ENCODE measurements at places on chromosomes 5 and 9.

GRCh38 chr9:126665644-126666035 is 51.9 kb downstream of the LMX1B start:
- H3K4me1 ChIP-seq = no peaks in the 10 kb centered on the region
- H3K4me3 ChIP-seq = no peak overlapping the region
- peaks cover 24% of the 10 kb centered on the region for H3K27me3 ChIP-seq
- DNase-seq = no peak
- no peaks in the 10 kb centered on the region for H3K36me3 ChIP-seq

- H3K4me3 ChIP-seq = no peak overlapping the region
- no peak overlapping the region for H3K27ac ChIP-seq
- H3K27me3 ChIP-seq = no peaks in the 10 kb centered on the region
- DNase-seq = no peak
- H3K36me3 ChIP-seq = peaks cover 15% of the 10 kb centered on the region
Observed at GRCh38 chr9:7146582-7146981, 388.8 kb downstream of the KDM4C start.

DNA sequence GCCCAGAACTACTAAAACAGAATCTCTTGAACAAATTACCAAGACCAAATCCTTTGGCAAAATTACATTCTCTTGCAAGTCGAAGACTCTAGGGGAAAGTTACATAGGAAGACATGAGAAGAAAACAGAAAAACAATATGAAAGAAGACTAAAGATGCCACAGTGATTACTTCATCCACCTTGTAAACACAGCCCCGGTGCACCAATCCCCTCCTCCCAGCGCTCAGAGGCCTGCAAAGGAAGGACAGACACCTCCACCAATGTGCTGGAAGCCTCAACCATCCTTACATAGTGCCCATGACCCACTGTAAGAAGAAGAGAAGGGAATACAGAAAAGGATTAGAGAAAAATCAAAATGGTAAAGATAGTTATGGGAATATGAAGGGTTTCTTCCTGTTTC is 218.5 kb downstream of the SPOCK1 start:
- DNase-seq = no peak
- no peaks in the 10 kb centered on the region for H3K36me3 ChIP-seq
- no peaks in the 10 kb centered on the region for H3K4me1 ChIP-seq

DNA sequence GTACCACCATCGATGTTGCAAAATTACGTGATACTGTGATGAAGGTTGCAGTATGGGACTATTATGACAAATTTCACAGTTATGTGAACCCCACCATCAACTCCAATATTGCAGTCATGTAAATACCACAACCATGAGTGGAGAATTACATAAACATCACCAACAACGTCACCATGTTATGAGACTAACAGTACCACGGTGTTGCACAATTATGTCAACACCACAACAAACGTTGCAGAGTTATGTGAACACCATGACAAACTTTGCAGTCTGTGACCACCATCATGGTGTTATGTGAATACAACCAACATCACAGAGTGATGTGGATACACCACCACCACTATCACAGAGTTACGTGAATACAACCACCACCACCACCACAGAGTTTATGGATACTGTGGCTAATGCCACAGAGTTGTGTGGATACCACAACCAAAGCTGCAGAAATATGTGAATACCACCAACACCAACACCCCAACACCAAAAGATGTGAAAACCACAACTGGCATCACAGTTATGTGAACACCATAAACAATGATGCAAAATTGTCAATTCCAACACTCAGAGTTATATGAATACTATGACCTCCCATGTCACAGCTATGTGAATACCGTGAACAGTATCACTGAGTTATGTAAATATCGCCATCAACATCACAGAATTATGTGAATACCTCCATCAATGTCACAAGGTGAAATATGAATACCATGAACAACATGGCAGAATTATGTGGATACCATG is 62.4 kb downstream of the SHC3 start:
- H3K27me3 ChIP-seq = peaks cover 29% of the 10 kb centered on the region
- DNase-seq = no peak
- H3K36me3 ChIP-seq = no peaks in the 10 kb centered on the region
- no peaks in the 10 kb centered on the region for H3K4me1 ChIP-seq
- H3K27ac ChIP-seq = no peak overlapping the region

DNA sequence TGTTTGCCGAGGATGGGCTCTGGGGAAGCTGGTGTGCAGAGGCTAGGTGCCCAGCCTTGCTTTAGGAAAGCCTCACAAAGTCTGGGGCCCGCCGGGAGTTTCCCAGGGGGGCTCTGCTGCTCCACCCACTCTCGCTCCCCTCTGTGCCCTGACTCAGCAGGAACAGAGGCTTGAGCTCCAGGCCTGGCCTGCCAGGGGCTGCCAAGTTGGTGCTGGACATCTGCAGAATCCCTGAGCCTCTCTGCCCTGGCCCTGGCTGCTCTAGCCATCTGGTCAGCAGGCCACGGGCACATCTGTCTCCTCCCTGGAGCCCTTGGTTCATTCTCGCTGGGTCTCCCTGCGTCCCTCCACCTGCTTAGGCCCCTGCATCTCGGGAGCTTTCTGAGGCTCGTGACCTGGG is 647 bp upstream of the ADAMTSL2 start:
- H3K36me3 ChIP-seq = no peaks in the 10 kb centered on the region
- no peak overlapping the region for H3K27ac ChIP-seq
- H3K4me3 ChIP-seq = no peak overlapping the region
- H3K4me1 ChIP-seq = peaks cover 12% of the 10 kb centered on the region
- DNase-seq = peak; percentile 24

- H3K36me3 ChIP-seq = peaks cover 67% of the 10 kb centered on the region
- DNase-seq = no peak
- H3K27ac ChIP-seq = peak overlapping the region; percentile 90
- H3K4me3 ChIP-seq = peak overlapping the region; percentile 98
- H3K4me1 ChIP-seq = peaks cover 38% of the 10 kb centered on the region
- H3K27me3 ChIP-seq = no peaks in the 10 kb centered on the region
Observed at GRCh38 chr9:133346021-133346785, 1.7 kb downstream of the MED22 start.

DNA sequence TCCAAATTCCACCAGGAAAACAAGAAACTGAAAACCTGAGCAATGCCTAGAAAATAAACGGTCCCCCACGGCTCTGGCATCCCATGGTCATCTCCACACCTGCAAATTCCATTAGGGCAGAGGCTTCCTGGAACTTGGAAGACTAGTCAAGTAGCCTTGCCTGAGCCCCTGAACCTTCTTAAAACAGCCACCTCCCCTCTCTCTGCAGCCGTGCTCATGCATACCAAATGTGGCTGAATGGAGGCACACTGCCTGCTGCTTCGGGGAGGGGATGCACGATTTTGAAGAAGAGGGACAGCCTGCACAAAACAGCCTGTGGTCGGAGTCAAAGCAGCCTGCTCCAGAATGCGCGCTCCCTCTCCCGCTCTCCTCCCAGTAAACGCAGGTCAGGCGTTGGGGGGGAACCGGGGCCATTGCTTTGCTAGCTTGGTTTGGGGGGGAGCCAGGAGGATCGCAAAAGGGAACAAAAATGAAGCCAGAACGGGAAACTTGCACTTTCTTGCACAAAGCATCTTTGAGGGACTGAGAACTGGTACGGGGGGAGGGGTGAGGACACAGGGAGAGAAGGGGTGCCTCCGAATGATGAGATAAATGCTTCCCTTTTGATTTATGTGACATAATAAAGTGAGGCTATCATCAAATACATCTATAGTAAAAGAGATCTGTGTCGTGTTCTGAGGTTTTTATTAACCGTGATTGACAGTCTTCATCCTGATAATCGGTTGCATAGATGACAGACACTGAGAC is at the start of gene TRPM3:
TRPM3 (minus strand) TSS at position 347 of the 747 bp plus-strand sequence; CDS start at position 80, 267 bp downstream.
- peaks cover 7% of the 10 kb centered on the region for H3K27me3 ChIP-seq
- no peak within 1 kb of the TSS for H3K27ac ChIP-seq
- no peak for DNase-seq
- no peaks in the 10 kb centered on the region for H3K36me3 ChIP-seq
- H3K4me3 ChIP-seq = no peak within 1 kb of the TSS

GRCh38 chr5:117763271-117763670 is 1188.6 kb upstream of the SEMA6A start:
- H3K27me3 ChIP-seq = no peaks in the 10 kb centered on the region
- no peaks in the 10 kb centered on the region for H3K36me3 ChIP-seq
- H3K4me1 ChIP-seq = no peaks in the 10 kb centered on the region
- no peak for DNase-seq
- H3K4me3 ChIP-seq = no peak overlapping the region

DNA sequence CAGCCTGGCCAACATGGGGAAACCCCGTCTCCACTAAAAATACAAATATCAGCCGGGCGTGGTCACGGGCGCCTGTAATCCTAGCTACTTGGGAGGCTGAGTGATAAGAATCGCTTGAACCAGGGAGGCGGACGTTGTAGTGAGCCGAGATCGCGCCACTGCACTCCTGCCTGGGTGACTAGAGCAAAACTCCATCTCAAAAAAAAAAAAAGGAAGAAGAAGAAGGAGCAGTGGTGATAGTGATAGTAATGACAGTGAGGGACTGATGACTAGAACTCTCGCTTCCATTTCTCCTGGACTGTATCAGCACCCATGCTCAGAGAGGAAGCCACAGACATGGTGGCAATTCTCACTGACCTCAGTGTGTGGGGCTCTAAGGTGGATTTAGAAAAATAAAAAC is 52.6 kb upstream of the CLINT1 start:
- H3K27me3 ChIP-seq = no peaks in the 10 kb centered on the region
- H3K27ac ChIP-seq = no peak overlapping the region
- no peak for DNase-seq
- no peak overlapping the region for H3K4me3 ChIP-seq
- no peaks in the 10 kb centered on the region for H3K4me1 ChIP-seq
- H3K36me3 ChIP-seq = no peaks in the 10 kb centered on the region

- no peaks in the 10 kb centered on the region for H3K4me1 ChIP-seq
- H3K4me3 ChIP-seq = no peak overlapping the region
- no peak overlapping the region for H3K27ac ChIP-seq
- no peaks in the 10 kb centered on the region for H3K36me3 ChIP-seq
Observed at GRCh38 chr5:20648981-20649380, 661.0 kb upstream of the CDH18 start.

DNA sequence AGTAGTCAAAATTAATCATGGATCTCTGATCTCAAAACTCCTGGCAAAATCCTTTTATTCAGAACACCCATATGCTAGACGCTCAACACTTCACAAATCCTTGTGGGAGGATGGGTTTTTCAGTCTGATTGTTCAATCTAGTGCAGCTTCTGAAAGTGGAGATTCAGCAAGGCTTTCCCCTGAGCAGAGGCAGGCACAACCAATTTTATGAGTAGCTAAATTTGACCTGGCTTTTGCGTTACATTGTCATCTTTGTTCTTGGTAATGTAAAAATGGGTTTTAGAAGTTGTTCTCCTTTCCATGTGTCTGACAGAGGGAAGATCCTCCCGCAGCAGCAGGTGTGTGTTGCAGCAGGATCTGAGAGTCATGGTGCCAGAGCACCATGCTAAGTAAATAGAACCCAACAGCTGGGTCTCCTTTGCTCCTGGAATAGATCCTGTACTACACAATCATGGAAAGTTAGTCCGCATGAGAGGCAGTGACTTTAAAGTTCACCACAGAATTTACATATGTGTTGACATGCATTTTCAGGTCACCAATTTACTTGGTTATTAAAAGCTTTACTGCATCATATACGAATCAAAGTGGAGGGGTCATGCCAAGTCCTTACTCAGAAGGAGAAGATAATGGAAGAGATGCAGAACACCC is 70.1 kb upstream of the MEF2C start:
- H3K27me3 ChIP-seq = peaks cover 3% of the 10 kb centered on the region
- no peak for DNase-seq
- H3K27ac ChIP-seq = no peak overlapping the region
- H3K36me3 ChIP-seq = no peaks in the 10 kb centered on the region

GRCh38 chr9:8613346-8613825 is 813.8 kb upstream of the DMAC1 start:
- H3K4me1 ChIP-seq = no peaks in the 10 kb centered on the region
- H3K27me3 ChIP-seq = peaks cover 1% of the 10 kb centered on the region
- no peaks in the 10 kb centered on the region for H3K36me3 ChIP-seq

DNA sequence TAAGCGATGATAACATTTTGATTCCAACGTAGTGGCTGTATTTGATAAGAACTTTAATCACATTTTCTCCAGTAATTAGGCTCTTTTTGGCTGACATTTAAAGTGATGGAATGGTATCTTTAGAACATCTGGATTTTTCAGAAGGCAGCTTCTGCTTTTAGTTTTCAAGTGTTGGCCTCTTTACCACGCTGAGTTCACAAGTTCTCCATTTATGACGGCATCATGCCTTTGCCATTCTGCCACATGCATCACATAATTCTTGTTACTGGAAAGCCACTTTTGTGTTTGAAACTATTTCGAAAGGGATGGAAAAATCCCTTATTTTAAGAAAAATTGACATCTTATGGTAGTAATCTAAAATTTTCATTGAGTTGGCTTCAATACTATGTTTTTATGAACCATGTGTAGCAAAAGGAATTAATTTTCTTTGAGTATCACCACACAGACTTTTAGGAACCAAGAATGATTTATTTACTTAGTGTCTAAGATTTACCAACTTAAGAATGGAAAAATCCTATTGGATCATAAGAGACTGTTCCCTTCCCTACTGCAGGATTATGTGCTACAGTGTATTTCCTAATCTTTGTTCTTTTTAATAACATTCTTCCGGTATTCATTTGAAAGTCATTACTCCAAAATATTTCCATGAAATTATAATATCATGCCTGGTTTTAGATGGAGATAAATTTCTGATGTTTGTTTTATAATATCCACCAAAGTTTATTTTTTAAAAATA is 344.2 kb downstream of the ADGRV1 start:
- no peak overlapping the region for H3K4me3 ChIP-seq
- peaks cover 3% of the 10 kb centered on the region for H3K27me3 ChIP-seq
- H3K27ac ChIP-seq = no peak overlapping the region
- DNase-seq = no peak

DNA sequence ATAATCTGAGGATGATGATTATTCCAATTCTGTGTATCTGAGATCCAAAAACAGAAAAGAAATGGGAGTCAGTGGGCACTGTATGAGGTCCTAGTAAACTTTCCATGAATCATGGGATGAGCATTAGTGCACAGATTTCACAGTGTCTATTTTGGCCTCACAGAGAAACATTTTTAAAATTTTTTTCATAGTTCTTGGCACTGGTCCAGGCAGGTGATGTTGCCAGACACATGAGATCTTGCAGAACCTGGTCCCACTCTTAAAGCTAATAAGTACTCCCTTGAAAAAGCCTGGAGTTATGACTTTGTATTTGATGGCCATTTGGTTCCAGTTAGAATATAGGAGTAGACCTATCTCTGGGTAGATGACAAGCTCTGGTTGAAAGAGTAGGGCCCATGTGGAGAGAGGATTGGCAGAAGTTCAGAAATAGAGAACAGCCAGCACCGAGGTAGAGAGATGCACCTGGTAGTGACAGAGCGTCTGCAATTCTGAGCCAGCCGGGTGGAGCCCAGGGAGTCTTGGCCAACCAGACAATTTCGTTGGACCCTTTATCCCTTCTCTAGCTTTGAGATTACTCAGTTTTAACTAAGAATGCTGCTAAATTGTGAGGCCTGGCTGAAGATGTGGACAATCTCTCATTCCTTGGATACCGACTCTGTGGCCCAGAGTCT is 6.3 kb upstream of the TNFSF15 start:
- H3K4me3 ChIP-seq = no peak overlapping the region
- no peaks in the 10 kb centered on the region for H3K27me3 ChIP-seq
- no peaks in the 10 kb centered on the region for H3K36me3 ChIP-seq
- DNase-seq = no peak

All from activated CD8-positive, alpha-beta T cell treated with anti-CD3 and anti-CD28 coated beads for 36 hours (primary cell).